ENCODE measurements at places on chromosomes 5 and 9.

DNA sequence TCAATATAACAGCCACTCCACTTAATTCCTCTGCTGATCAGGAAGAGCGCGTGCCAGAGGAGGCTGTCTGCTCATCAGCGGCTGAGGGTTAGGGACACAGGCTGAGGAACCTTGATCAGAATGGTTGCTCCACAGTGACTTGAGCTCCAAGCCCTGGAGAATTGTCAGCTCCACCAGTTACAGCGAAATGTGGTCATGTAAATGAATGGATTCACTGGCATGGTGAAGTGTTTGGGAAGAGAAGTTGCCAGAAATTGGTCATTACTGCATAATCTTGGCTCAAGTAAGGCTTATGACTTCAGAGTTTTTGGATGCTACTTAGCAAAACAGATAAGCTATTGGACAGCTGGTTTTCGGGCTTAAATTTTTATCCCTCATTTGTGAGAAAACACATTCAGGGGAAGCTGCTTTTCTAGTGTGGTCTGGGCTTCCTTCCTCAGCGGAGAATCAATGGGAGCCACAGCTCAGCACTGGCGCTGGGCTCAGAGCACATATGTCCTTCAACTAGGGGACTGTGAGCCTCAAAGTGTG, 65.0 kb downstream of the PRRT1B start:
- no peak overlapping the region for H3K4me3 ChIP-seq
- H3K36me3 ChIP-seq: no peaks in the 10 kb centered on the region
- peaks cover 19% of the 10 kb centered on the region for H3K4me1 ChIP-seq
- no peaks in the 10 kb centered on the region for H3K27me3 ChIP-seq

GRCh38 chr9:89605465-89606048, 745 bp downstream of the GADD45G start:
- H3K27ac ChIP-seq: peak overlapping the region; percentile 97
- peaks cover 30% of the 10 kb centered on the region for H3K4me1 ChIP-seq
- H3K36me3 ChIP-seq: no peaks in the 10 kb centered on the region
- DNase-seq: peak; percentile 72

- no peaks in the 10 kb centered on the region for H3K4me1 ChIP-seq
- H3K36me3 ChIP-seq: no peaks in the 10 kb centered on the region
- DNase-seq: no peak
- no peak overlapping the region for H3K4me3 ChIP-seq
- no peak overlapping the region for H3K27ac ChIP-seq
- H3K27me3 ChIP-seq: no peaks in the 10 kb centered on the region
These were observed 95.8 kb downstream of the ANKRD18B start for GRCh38 chr9:33619666-33620404.

DNA sequence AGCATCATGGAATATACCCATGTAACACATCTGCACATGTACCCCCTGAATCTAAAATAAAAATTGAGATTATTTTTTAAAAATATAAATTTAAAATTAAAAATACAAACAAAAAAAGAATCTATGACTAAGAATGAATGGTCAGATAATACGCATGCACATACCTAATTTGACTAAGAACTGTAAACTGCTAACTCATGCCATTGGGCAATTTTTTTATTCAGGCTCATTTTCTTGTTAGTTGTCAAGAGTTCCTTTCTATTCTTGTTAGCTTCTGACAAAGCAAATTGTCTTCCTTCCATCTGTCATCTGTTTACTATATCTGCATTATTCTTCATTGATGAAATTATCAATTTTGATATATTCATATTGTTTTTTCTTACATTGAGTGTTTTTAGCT, 69.5 kb upstream of the HAND1 start:
- no peaks in the 10 kb centered on the region for H3K27me3 ChIP-seq
- H3K4me1 ChIP-seq: no peaks in the 10 kb centered on the region
- no peak for DNase-seq
- no peak overlapping the region for H3K4me3 ChIP-seq

DNA sequence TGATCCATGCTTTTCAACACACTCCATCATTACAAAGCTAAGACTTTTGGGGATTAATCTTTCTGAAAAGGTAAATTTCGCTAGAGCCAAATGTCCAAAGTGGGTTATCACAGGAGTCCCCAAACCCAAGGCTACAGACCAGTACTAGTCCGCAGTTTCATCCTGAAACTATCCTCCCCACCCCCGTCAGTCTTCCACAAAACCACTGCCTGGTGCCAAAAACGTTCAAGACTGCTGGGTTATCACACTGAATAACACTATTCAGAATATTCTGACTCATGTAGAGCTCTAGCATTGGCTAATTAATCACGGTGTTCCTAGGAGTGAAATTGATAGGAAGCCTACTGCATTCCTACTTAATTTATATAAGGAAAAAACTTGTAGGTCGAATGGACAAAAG, 24.7 kb downstream of the ERP44 start:
- H3K27ac ChIP-seq: no peak overlapping the region
- H3K4me1 ChIP-seq: peaks cover 6% of the 10 kb centered on the region
- H3K27me3 ChIP-seq: no peaks in the 10 kb centered on the region
- H3K4me3 ChIP-seq: no peak overlapping the region

- H3K4me3 ChIP-seq: no peak overlapping the region
- peak overlapping the region; percentile 67 for H3K27ac ChIP-seq
- no peak for DNase-seq
- no peaks in the 10 kb centered on the region for H3K27me3 ChIP-seq
- H3K4me1 ChIP-seq: peaks cover 82% of the 10 kb centered on the region
These were observed 13.0 kb downstream of the NAIF1 start for GRCh38 chr9:128054087-128054486.

Data from thyroid gland (tissue), 4 donors.